ENCODE measurements at places on chromosomes 16 and 17.

DNA sequence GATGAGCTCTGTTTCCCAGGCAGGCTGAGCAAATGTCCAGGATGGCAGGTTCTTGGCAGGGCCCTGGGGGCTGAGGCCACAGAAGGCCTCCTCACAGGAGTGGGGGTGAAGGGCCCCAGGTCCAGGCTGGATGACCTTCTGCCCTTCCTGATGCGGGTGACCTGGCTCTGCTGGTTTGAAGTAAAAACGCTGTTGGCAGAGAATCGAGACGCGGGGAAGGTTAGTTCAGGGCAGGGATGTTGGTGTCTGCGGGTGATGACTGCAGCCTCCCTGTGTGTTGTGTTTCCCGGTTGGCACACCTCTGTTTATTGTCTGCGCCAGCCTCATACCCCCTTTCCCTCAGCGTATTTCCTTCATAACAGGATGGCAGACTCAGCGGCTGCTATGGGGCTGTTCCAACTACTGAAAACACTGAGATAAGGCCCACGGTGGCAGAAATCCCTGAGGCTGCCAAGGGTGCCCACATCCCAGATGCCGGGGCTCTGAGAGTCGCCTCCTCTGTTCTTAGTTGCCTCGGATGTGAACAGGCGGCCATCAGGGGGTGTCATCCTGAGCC lies 104.6 kb downstream of the METRNL start:
- DNase-seq = no peak

- no peak for DNase-seq
Measured at GRCh38 chr17:50146927-50147665, 3.4 kb downstream of the PPP1R9B start.

DNA sequence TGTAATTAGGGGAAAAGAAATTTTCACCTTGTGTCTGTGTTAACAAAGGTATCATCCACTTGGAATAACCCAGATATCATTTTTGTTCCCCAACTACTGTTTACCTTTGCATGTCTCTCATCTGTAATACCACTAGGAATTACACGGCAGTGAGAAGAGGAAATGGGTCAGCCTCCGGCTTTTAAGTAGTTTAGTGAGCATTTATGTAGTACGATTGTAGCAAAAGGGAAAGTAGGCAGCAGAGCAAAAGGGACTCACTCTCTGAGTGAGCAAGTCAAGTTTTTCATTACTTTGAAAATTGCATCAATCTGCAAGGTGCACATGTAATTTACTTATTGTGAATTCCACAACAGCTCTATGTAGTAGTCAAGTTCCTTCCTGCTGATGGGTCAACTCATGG lies 11.2 kb downstream of the PHF12 start:
- no peak for DNase-seq

- peak; percentile 5 for DNase-seq
Measured at GRCh38 chr17:9576521-9577372, at the start of gene CFAP52. Gene CFAP52 (plus strand): TSS chr17:9576642. CDS start chr17:9576696, 54 bp downstream.

DNA sequence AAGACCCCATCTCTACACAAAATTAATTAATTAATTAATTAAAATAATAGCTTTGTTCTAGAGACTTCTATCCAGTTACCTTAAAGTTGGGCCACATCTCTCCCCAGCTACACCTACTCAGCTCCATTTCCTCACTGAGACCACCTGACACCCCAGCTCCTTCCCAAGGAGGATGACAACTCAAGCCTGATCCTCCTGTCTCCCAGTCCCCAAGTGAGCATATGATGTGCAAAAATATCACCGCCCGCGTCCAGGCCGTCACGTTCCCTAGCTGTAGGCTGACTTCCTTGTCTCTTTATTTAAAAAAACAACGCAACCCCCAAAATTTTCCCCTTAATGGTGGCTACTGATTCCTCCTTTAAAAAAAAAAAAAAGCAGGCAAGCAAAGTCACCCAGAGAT lies 120.2 kb upstream of the RCVRN start:
- no peak for DNase-seq

- DNase-seq = no peak
Measured at GRCh38 chr16:73315645-73316044, 267.7 kb upstream of the ZFHX3 start.

- DNase-seq = no peak
Measured at GRCh38 chr16:79985606-79986005, 385.1 kb upstream of the MAF start.

DNA sequence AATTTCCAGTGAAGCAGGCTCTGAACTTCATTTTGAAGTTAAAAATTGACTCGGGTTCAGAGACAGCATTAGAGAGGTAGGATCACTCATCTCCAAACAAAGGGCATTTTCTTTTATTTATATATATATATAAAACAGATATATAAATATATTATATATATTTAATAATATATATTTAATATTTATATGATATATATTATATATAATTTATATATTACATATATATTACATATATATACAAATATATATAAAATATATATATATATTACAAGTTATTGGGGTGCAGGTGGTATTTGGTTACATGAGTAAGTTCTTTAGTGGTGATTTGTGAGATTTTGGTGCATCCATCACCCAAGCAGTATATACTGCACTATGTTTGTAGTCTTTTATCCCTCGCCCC lies 320.8 kb downstream of the MAP2K6 start:
- DNase-seq = no peak

- no peak for DNase-seq
Measured at GRCh38 chr17:66711881-66712321, 123.0 kb upstream of the CACNG5 start.

DNA sequence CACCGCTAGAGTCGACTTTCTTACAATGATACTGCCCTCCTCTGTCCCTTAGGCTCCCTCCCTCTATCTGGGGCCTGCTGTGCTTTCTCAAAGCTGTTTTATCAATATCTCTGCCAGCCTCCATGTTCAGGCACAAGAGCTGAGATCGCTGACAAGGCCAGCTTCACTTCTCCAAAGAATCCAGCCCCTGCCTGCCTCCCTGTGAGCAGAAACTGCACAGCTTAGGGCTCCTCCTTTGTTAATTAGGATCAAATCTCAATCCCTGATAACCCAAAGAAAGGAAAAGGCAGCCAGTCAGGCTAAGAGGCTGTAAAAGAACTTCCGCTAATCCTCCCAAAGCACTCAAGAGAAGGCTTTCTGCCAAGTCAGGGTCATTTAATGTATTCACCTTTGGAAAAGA lies 616.0 kb upstream of the CDH11 start:
- DNase-seq = no peak

- DNase-seq = no peak
Measured at GRCh38 chr17:40848583-40849235, 18.3 kb downstream of the KRT12 start.

GRCh38 chr17:81282876-81283275 lies 12.2 kb downstream of the SLC38A10 start:
- no peak for DNase-seq

GRCh38 chr16:8936421-8936820 lies 27.3 kb downstream of the USP7 start:
- no peak for DNase-seq

DNA sequence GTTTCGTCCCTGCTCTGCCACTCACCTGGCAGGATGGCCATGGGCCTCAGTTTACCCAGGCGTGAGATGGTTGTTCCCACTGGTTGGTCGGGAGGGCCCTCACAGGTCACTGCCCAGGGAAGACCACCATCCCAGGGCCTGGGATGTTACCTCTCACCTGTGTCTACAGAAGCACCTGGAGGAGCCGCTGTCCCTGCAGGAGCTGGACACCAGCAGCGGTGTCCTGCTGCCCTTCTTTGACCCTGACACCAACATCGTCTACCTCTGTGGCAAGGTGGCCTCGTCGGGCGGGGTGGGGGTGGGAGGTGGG lies 4.1 kb downstream of the CORO1A start:
- no peak for DNase-seq
